ENCODE measurements at places on chromosomes 5 and 9. TPM values are rescaled to one million over a fixed set of nuclear protein-coding genes. Genes with fewer than 3 reads are reported as not detected.

DNA sequence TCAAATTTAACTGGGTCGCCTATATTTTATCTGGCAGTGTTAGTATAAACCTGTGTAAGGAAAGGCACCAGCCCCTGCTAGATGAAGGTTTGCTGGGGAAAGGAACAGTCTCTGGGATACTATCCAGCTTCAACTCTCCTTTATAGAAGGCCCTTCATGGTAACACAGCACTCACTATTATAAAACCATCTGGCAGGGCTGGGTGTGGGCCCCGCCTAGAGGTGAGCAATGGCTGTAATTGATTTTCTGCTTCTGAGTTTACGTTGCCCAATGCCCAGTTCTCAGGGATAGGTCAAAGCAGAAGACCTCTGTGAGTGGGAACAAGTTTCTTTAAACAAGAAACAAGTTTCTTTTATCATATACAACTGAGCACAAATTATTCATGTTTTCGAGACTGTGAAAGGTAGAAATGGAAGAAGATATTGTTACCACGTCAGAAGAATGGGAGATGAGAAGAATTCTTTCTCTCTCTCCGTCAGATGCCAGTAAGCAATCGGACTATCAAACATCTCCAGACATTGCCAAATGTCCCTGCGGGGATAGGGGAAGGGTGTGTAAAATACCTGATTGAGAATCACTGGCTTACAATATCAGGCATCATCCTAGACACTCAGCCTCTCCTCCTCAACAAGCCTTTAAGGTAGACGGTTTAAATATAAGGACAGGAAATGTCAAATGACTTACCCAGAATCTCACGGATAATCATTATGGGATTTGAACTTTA, 205.9 kb downstream of the PDZD2 start:
- H3K27me3 ChIP-seq: no peaks in the 10 kb centered on the region
- no peak overlapping the region for H3K4me3 ChIP-seq
- H3K4me1 ChIP-seq: peaks cover 4% of the 10 kb centered on the region
- DNase-seq: no peak

- H3K27ac ChIP-seq: no peak overlapping the region
- H3K4me1 ChIP-seq: peaks cover 20% of the 10 kb centered on the region
- no peak for DNase-seq
- peaks cover 37% of the 10 kb centered on the region for H3K36me3 ChIP-seq
Observed at GRCh38 chr9:106896695-106897094, 33.7 kb downstream of the ZNF462 start.

- H3K4me3 ChIP-seq: no peak overlapping the region
- no peaks in the 10 kb centered on the region for H3K36me3 ChIP-seq
- no peaks in the 10 kb centered on the region for H3K4me1 ChIP-seq
- no peak overlapping the region for H3K27ac ChIP-seq
- H3K27me3 ChIP-seq: peaks cover 14% of the 10 kb centered on the region
Observed at GRCh38 chr5:171688696-171689495, 96.7 kb upstream of the SMIM23 start.

DNA sequence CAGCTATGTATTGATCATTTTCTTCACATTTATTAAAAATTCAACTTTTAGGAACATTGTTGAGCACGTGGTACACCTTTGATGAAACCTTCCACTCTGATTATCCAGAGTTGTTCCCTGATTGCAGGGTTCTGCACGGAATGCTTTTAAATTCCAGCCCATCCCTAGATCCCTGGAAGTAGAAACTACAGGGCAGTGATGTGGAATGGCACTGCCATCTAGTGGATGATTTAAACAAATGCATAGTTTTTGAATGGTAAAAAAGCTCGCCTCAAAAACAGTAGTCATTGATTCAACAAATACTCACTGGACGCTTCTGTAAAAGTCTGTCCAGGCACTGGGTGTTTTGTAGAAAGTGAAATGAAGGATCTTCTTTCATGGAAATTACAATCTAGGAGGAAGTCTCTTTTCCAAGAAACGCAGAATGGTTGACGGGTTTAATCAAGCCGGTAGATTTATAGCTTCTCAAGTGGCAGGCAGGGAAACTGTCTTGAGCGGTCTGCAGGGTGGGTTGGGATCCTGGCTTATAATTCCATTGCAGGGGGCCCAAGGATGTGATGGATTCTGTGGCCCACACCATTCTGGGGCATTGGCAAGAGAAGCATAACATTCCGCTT, 118.4 kb downstream of the ARHGAP26 start:
- no peak overlapping the region for H3K27ac ChIP-seq
- no peak for DNase-seq
- no peak overlapping the region for H3K4me3 ChIP-seq
- no peaks in the 10 kb centered on the region for H3K36me3 ChIP-seq
- peaks cover 23% of the 10 kb centered on the region for H3K4me1 ChIP-seq
- H3K27me3 ChIP-seq: no peaks in the 10 kb centered on the region

- DNase-seq: no peak
- peaks cover 1% of the 10 kb centered on the region for H3K36me3 ChIP-seq
- no peak overlapping the region for H3K4me3 ChIP-seq
- H3K27ac ChIP-seq: no peak overlapping the region
- H3K4me1 ChIP-seq: no peaks in the 10 kb centered on the region
Observed at GRCh38 chr9:16964228-16964627, 93.8 kb upstream of the BNC2 start.

GRCh38 chr5:133873449-133873848, 95.0 kb downstream of the C5orf15 start:
- H3K4me3 ChIP-seq: no peak overlapping the region
- DNase-seq: no peak
- H3K27ac ChIP-seq: no peak overlapping the region
- peaks cover 6% of the 10 kb centered on the region for H3K4me1 ChIP-seq
- H3K27me3 ChIP-seq: peaks cover 9% of the 10 kb centered on the region
- no peaks in the 10 kb centered on the region for H3K36me3 ChIP-seq

- H3K4me1 ChIP-seq: peaks cover 17% of the 10 kb centered on the region
- no peak for DNase-seq
- H3K4me3 ChIP-seq: no peak overlapping the region
- H3K36me3 ChIP-seq: no peaks in the 10 kb centered on the region
- no peak overlapping the region for H3K27ac ChIP-seq
Observed at GRCh38 chr5:111668477-111669414, 88.2 kb downstream of the NREP start.

DNA sequence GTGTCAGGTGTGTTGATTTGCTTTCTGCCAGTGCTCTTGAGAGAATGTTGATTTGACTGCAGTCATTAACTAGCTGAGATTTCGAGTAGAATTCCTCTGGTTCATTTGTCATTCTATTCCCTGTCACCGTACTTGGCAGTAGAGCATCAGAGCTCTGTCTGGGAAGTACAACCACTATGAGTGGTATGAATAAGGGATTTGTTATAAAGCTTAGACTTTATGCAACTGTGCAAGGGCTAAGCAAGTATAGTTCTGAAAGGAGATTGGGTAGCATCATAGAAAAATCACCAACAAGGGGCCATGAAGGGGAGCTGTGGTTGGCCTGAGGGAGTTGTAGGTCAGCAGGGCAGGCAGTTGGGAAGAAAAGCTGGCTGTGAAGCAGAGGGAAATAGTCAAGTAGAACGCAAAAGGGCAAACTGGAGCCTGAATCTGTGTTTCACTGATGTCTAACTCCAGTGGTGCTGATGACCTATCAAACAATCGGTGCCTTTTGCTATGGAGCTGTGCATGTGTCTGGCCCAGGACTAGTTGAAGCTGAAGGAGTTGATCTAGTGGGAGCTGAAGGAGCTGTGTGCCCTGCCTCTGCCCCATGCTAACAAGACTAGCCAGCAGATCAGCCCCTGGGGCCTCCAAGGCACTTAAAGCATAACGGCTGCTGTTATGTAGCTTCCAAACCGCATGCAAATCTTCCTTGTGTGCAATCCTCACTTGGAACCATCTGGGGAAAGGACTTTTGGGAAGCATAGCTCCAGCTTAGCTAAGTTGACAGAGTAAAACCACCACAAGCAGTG, 110.0 kb downstream of the SLC28A3 start:
- no peak overlapping the region for H3K27ac ChIP-seq
- no peaks in the 10 kb centered on the region for H3K27me3 ChIP-seq
- no peak overlapping the region for H3K4me3 ChIP-seq
- H3K4me1 ChIP-seq: peaks cover 17% of the 10 kb centered on the region

DNA sequence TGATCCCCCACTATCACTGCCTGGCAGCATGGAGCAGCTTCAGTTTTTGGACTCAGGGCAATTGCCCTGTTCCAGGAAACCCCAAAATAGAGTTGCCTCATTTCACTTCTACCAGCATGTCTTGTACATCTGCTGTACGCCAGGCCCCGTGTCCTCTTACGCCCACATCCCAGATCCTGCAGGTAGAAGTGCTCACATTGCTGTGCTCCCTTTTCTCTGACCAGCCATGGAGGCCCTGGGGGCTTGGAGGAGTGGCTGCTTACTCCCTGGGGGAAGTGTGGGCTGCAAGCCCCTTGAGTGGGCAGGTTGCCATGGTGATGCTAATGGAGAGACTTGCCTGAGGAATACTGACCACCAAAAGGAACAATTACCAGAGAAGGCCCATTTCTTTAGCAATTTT, 55.6 kb upstream of the KCNIP1 start:
- no peaks in the 10 kb centered on the region for H3K4me1 ChIP-seq
- DNase-seq: no peak
- peaks cover 7% of the 10 kb centered on the region for H3K27me3 ChIP-seq

DNA sequence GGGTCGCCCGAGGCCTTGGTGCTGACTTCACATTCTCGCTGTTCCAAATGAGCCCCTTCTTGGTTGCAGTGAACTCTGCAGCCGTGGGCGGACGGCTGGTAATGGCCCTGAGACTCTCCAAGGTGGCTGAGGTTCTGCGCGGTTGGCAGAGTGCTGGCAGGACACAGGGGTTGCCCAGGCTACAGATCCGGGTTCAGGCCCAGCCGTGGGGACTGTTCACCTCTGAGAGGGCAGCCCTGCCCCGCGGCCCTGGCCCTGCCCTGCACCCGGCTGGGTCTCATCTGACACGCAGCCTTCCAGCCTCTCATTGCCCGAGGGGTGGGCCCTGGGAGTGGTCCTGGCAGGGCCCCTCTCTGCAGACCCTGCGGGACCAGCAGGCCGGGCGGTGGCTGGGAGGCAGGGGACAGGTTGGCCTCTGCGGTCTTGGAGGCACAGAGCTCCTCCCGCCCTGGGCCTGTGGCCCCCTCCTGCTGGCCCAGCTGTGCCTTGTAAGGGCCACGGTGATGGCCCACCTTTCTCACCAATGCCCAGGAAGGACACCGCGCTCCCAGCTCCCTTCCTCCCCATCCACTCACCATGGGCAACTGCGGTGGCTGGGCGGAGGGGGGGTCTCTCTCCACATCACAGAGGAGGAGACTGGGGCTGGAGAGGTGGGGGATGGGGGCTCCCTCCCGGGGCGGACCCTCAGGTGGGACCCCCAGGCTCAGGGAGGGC, 51.6 kb downstream of the AHRR start:
- DNase-seq: peak; percentile 8
- H3K4me1 ChIP-seq: no peaks in the 10 kb centered on the region
- H3K27me3 ChIP-seq: peaks cover 47% of the 10 kb centered on the region

GRCh38 chr5:24923400-24923799, 278.6 kb upstream of the CDH10 start:
- H3K27ac ChIP-seq: no peak overlapping the region
- no peaks in the 10 kb centered on the region for H3K4me1 ChIP-seq
- no peaks in the 10 kb centered on the region for H3K36me3 ChIP-seq
- no peak overlapping the region for H3K4me3 ChIP-seq
- no peak for DNase-seq

DNA sequence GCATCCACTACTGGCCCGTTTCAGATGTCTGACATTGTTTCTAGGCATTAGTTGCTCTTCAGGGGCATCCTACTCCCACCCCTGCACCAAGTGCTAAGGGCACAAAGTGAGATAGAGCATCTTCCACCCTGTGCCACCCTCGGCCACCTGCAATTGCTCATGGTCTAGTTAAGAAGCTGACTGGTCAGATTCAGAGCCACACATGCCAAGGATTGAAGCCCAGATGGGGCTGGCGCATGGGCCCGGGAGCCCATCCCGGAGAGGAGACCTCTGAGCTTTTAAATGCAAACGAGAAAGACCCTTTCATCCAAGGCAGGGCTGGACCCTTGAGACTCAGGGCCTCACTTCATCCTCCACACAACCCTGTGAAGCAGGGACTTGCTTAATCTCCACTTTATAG, 28.5 kb downstream of the HRH2 start:
- DNase-seq: no peak
- no peak overlapping the region for H3K27ac ChIP-seq
- peaks cover 3% of the 10 kb centered on the region for H3K36me3 ChIP-seq
- H3K4me3 ChIP-seq: no peak overlapping the region
- peaks cover 2% of the 10 kb centered on the region for H3K4me1 ChIP-seq
- peaks cover 30% of the 10 kb centered on the region for H3K27me3 ChIP-seq

DNA sequence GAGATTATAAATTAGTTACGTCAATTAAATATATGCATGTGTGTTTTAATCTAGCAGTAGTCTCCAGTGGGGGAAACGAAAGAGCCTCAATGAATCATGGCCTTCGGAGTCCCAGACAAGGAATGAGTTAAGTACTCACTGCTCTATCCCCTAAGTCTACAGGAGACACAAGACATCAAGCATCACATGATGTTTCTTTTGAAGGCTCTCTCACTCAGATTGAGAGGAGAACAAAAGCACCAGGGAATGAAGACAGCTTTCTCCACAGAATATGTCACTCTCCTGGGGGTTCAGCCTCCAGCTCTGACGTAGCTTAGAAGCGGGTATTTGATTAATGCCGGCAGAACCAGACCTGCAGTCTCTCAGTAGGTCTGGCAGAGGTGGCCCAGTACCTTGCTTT, 381.4 kb downstream of the ACTL7B start:
- H3K4me1 ChIP-seq: peaks cover 8% of the 10 kb centered on the region
- DNase-seq: no peak
- no peaks in the 10 kb centered on the region for H3K36me3 ChIP-seq
- no peak overlapping the region for H3K27ac ChIP-seq
- peaks cover 36% of the 10 kb centered on the region for H3K27me3 ChIP-seq

- H3K27ac ChIP-seq: no peak overlapping the region
- H3K4me3 ChIP-seq: no peak overlapping the region
- H3K27me3 ChIP-seq: peaks cover 11% of the 10 kb centered on the region
- no peaks in the 10 kb centered on the region for H3K4me1 ChIP-seq
- no peaks in the 10 kb centered on the region for H3K36me3 ChIP-seq
- DNase-seq: no peak
Observed at GRCh38 chr9:122477346-122477745, 380 bp downstream of the OR1J1 start.

DNA sequence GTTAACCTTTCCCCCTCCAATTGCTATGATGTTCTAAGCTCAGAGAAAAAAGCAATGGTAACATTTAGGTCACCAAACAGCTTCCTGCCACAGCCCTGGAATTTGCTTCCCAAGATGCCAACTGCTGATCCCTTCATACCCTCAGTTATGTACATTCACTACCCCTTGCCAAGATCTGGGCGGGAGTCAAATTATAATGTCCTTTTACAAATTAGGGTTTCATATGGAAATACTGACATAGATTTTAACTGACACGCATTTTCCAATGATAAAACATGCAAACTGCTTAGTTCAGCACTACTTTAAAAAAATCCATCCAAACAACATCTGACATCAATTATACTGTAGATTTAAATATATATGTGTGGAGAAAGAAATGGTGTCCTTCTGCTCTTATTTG, 5.0 kb downstream of the LOX start:
- H3K27me3 ChIP-seq: peaks cover 21% of the 10 kb centered on the region
- no peaks in the 10 kb centered on the region for H3K36me3 ChIP-seq
- no peak overlapping the region for H3K27ac ChIP-seq

Gene CNTFR
- 2.3 TPM for total RNA-seq

Gene WDR38
- total RNA-seq: not detected

Gene PCDHGB1
- total RNA-seq: 2.3 TPM

Gene ABCA1
- 34.1 TPM for total RNA-seq

Gene TNFAIP8
- total RNA-seq: 8.0 TPM

Gene TYRP1
- total RNA-seq: not detected

Gene SLC1A3
- 14.5 TPM for total RNA-seq

Gene OTULINL
- total RNA-seq: 36.3 TPM

Gene FBXW11
- 61.2 TPM for total RNA-seq

Gene CCL21
- not detected for total RNA-seq

Gene TEX53
- total RNA-seq: not detected

Gene FOXD4L4
- 0.19 TPM for total RNA-seq

Gene EGFLAM
- total RNA-seq: 0.69 TPM
